Lower lobe of right lung (tissue), 2 donors: ENCODE measurements at places on chromosomes 12 and 14. TPM values are rescaled to one million over a fixed set of nuclear protein-coding genes. Genes with fewer than 3 reads are reported as not detected.

TSPAN8 gene
- total RNA-seq = 15.3 TPM

HSPB8 gene
- 47.9 TPM for total RNA-seq

PLEKHH1 gene
- total RNA-seq = 4.6 TPM

MANSC4 gene
- total RNA-seq = not detected

MYO1A gene
- 2.9 TPM for total RNA-seq

CLECL1 gene
- 1.7 TPM for total RNA-seq

ANKRD33 gene
- not detected for total RNA-seq
